ENCODE measurements at places on chromosomes 2 and 18.

DNA sequence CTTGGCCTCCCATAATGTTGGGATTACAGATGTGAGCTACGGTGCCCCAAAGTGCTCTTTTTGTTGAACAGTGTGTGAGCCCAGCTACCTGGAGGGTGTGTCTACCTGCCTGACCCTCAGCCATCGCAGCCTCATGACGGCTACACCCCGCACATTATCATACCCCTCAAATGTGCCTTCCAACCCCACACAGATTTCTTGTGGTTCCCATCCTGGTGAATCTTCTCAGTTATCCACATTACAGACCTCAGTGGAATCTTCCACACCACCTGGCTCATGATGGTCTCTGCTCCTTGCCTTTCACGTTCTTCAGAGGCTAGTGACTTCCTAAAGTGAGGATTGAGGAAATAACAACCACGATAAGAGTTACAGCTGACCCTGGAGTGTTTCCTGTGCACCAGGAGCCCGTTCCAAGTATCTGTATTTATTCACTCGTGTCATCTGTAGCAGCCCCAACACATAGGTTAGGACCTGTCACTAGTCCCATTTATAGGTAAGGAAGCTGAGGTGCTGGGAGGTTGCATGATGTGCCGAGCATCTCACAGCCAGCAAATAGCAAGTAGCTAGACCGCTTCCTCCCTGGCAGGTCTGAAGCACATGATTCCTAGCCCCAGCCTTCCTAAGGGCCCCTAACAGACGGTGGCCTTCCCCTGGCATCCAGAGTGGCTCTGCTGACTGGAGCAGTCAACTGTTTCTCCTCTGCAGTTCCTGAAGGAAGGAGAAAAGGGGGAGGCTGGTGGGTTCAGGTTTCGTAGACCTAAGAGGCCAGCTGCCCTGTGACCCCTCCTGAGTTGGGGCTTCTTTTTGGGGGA lies 47.3 kb downstream of the TCF7L1 start:
- DNase-seq: no peak

DNA sequence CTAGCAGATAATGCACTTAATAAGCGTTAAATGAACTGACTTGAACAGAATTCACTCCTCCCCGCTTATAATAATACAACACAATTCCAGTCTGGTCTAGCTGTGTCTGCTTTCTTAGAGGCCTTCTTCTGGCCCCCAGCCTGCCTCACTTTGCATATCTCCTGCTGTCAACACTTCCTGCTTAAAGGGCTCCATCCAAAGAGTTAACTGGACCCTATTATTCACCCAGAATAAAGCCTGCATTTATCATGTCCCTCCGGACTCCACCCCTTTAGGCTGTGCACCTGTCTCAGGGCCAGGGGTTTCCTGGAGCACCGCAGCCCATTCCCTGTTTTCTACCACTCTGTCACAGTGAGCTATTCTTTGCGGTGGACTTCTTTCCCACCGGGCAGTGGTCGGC lies 292.8 kb upstream of the FBXO11 start:
- no peak for DNase-seq

DNA sequence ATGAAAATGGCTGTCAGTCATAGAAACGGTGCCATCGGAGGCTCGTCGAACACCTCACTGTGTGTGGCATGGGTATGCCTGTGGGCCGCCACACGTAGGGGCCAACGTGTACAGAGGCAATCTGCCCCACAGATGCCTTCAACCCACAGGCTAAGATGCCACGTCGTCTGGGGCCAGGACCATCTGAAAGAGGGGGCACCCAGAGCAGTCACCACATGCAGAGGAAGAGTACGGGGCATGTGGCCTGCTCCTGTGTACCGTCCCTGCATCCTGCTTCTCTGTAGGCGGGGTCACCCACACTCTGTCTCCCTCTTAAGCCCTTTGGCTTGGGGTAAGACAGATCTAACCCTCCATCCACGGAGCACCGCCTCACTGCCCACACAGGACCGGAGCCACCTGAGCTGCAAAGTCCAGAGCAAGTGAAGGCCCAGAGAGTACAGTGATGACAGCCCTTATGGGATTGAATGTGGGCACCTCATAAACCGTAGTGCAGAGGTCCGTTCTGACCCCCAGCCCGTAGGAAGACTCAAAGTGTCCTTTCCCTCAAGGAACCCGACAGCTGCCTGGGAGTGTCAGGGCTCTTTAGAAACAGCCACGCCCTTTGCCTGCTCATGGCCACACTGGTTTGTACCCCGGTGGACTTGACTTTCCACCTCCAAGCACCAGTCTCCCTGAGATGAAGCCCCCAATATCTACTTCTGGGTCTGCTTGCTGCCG lies 66.2 kb downstream of the TWIST2 start:
- DNase-seq: no peak

DNA sequence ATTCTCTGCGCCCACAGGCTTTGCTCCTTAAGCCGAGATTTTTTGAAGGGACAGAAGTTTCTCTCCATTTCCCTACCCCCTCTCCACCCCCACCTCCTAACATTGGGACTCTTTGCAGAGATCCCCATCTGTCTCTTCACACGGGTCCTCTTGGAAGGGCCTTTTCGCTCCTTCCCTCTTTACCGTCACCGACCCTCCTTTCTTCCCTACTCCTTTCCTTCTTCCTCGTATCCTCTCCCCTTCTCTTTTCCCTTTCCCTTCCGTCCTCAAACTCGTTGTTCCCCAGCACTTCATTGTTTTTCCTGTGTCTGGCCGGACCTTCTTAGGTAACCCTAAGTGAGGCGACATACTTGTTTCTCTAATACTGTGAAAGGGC lies 660 bp downstream of the COPS7B start:
- no peak for DNase-seq

DNA sequence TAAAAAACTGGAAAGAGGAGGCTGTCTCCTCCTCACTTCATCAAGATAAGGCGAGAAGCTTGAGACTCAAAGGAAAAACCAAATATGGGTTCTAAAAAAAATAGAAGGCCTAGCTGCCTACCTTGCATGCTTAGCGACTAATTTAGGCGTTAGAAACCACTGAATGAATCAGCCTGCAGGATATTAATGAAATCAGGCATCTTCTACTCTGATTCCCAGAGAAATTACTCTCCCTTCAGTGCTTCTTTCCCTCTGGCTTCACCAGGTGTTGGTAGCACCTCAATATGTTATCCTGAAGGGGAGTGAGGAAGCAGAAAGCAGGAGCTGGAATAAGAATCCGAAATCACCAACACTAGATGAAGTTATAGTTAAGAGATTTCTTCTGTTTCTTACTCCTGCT lies 749.8 kb upstream of the NRXN1 start:
- no peak for DNase-seq

GRCh38 chr2:238171575-238172187 lies 12.9 kb downstream of the ERFE start:
- DNase-seq: no peak

- DNase-seq: no peak
Observed at GRCh38 chr2:181255651-181256050, 201.5 kb upstream of the ITGA4 start.

DNA sequence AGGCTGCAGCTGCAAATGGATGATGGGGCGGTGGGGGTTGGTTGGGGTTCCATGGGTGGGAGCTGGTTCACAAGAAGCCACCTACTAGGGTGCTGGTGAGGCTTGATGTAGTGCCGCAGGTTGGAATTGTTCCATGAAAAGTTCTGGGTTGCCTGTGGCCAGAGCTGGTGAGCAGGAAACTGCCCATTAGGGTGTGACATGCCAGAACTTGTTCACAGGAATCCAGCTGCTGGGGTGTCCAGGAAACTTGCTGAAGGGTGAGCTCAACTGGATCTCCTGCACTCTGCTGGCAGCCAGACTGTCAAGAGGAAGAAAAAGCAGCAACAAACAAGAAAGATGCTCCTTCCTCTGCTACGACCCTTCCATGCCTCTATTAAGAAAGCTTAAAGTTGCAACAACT lies 48.8 kb downstream of the MAP3K20 start:
- no peak for DNase-seq
